H54 (cell line): ENCODE measurements at places on chromosomes 2 and 18.

DNA sequence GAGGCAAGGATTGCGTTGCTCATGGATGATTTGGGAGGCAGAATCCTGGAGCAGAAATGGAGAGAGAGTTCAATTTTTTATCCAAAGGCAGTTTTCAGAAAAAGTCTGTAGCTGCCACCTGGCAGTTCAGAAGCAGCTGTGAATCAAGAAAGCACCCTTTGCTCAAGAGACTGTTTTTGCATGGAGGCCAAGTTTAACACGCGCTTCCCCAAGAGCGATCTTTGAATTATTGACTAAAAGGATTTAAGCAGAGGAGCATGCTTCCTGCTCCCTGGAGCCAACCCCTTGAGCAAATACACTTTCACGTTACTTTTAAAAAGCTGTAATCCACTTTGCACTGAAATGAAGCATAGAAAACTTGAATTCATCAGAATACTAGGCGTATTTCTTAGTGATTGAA is 252.4 kb downstream of the RNF144A start:
- no peak for DNase-seq

DNA sequence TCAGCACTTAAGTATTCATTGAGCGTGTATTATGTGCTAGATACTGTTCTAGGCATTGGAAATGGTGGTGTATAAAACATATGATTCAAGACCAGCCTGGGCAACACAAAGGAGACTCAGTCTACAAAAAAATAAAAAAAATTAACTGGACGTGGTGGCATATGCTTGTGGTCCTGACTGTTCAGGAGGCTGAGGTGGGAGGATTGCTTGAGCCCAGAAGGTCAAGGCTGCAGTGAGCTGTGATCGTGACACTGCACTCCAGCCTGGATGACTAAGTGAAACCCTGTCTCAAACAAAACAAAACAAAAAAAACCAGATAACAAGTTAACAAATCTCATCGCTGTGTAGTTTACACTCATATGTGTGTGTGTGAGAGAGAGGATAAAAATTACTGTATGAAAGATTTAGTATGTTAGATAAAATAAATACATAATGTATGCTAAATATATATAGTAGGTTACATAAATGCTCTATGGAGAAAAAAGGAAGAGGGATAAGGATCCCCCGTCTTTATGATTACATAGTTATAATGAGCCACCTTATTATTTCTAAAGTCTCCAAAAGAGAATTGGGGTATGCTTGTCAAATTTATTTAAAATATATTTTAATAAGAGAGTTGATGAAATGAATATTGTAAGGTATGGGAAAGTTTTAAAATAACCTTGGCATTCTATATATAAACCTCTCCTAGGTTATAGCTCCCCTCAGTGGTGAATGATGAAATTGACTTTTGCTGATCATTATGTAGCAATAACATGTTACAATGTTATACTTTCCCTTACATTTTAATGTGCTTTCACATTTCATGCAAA is 69.2 kb downstream of the EHBP1 start:
- no peak for DNase-seq

DNA sequence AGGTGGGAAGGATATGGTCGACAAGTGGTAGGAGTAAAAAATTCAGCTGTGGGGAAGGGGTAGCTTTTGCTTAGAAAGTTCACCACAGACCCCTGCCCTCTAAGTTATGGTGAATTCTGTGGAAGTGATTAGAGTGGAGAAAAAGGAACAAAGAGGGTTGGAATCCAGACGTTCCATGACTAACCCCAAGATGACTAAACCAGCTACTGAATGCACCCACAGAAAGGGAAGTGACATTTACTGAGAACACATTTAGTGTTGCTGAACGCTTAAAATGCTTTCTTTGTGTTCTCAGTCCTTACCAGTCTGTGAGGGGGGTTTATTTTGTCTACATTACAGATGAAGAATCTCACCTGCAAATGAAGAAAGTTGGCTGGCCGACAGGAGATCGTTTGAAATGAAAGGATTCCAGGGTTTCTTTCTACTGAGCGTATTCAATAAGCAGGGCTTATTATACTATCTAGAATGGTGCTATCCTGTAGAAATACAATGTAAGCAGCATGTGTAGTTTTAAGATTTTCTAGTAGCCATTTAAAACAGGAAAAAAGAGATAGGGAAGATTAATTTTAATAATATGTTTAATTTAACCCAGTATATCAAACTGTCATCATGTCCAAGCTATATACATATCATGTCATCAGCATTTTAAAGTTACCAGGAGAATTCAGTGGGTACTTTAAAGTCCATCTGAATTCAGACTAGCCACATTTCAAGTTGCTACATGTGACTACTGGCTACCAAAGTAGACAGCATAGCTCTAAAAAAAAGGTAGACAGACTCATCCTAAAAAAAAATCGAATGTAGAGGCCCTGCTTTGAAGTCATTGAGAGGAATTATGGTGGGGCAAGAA is 60.1 kb downstream of the LIMS1 start:
- no peak for DNase-seq

DNA sequence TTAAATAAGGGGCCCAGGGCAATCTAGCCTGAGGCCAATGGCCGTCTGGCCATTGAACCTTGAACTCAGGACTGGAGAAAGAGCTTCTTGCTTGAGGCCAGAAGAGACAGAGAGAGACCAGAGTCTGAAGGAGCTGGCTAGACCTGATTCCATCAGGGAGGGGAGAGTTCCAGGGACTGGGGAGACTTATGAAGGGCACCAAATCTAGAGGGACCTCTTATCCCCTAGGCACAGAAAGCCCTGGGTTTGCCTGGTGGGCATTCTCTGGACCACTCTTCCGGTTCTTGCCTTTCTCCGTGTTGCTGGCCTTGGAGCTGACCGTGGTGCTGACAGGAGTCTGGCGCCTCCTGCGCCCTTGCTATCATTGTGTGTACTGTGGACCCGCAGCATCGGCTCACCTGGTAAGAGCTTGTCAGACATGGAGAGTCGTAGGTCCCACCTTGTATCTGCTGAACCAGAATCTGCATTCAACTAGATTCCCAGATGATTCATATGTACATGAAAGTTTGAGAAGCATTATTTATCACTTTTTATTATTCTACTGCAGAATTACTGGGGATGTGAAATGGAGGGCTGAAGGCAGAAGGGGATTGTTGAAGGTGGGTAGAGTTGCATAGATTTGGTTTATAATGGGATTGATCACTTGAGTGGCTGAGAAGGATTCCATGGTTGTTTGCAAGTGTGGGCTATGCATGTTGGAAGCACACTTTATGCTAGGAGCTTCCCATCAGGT is 4.3 kb upstream of the TRPM8 start:
- DNase-seq = peak; percentile 32

DNA sequence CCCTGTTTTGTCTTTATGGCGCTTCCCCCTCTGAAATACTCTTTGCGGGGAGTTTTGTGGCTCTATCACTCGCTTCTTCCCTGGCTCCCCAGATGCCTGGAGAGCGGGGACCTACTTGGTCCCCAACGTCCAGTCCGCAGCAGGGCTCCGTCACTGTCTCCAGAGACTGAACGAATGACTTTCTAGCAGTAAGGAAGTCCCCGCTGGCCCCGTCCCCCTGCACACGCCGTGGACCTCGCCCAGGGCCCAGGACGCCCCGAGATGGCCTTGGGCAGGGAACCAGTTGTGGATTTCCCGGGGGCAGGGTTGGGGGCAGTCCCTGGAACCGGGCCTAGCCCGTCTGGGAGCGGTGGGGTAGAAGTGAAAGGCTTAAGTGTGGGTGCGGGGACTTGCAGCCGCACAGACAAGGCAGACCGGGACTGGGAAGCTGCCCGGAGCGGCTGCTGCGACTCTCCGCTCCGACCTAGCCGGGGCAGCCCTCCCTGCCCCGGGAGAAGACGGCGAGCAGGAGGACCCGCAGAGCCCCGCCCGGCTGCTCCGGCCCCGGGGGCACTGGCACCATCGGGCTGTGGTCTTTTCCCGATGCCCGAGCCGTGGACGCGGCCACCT is 821 bp upstream of the EPHA4 start:
- peak; percentile 24 for DNase-seq

DNA sequence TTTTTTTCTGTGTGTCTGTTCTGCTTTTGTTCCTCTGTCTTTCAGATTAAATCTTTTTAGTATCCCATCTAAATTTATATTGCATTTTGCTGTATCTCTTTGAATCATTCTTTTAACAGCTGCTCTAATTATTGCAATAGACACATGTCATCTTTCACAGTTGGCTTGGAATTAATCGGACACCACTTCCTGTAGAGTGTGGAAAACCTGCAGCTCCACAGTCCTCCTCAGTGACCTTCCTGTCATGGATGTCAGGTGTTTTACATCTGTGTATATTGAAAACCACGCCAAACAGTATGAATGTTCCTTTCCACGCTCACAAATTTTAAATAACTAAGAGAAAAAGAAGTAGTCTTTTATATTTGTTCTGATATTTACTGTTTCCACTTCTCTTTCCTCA is 135.3 kb downstream of the PXDN start:
- no peak for DNase-seq

DNA sequence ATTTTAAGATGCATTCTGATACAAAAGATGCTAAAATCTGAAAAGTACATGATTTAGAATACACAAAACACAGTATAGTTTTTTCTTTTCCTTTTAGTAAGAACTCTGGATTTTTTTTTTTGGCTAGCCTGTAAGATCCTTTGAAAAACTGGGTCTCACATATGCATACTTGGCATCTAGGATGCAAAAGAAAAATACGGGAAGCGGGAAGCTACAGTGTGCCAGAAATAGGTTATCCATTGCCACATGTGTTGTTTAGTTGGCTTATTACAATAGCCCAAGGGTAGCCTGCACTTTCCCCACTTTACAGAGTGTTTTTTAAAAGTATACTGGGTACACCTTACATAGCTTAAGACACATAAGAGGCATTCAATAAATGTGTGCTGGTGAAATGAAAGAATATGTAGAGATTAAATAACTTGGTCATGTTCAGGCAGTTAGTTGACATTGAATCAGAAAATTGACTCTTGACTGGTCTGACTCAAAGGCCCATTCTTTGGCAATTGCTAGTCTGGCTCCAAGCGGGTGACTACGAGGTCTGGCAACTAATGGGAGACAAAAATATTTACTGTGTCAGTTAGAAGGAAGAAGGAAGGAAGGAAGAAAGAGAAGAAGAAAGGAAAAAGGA is 286.8 kb upstream of the TRIB2 start:
- no peak for DNase-seq

DNA sequence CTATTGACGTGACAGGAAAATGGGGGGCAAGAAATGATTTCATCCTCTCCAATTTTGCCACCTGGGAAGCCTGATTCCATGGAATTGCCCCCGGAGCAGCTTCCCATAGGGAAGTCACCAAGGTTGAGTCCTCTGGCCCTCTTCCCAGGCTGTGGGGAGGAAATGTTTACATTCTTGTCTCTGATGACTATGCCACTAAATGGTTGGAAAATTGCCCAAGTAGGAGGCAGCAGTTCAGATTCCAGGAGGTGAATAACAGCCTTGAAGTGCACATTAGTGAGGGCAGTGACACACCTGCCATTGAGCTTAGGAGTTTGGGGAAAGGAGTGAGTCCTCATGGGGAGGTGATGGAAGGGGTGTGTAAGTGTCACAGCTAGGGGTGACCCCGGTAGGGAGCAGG is 449.2 kb upstream of the DCC start:
- DNase-seq = no peak

DNA sequence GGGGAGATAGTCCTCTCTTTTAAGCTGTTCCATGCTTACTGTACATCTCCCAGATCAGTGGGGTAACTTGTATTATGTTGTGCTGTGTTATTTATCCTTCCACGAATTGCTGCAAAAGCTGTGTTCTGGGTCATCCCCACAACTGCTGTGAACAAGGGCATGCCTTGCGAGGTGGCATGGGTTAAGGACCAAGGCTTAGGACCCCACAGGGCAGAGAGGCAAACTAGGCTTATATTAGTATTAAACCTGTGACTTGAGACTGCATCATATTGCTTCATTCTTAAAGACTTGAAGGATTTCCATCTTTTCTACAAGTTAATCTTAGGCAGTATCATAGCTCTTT is 19.9 kb downstream of the RND3 start:
- DNase-seq = no peak

DNA sequence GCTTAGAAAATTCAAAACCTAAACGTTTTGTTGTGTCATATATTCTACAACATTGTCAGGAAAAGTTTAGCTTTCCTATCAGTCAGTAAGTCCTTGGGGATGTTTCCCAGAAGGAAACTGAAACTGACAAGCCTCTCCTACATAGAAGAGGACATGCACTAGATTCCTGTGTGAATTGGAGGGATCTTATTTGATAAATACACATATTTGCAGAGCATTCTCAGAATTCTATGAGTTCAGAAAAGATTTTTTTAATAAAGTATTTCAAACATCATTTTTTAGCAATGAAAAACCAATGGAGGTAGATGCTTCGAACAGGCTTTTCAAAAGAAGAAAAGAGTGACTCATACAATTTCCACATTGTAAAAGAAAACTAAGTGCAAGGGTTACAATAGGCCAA is 1706.7 kb downstream of the SUCLG1 start:
- DNase-seq = no peak

- DNase-seq = no peak
These were observed 135.0 kb downstream of the SMAD2 start for GRCh38 chr18:47795434-47795814.

DNA sequence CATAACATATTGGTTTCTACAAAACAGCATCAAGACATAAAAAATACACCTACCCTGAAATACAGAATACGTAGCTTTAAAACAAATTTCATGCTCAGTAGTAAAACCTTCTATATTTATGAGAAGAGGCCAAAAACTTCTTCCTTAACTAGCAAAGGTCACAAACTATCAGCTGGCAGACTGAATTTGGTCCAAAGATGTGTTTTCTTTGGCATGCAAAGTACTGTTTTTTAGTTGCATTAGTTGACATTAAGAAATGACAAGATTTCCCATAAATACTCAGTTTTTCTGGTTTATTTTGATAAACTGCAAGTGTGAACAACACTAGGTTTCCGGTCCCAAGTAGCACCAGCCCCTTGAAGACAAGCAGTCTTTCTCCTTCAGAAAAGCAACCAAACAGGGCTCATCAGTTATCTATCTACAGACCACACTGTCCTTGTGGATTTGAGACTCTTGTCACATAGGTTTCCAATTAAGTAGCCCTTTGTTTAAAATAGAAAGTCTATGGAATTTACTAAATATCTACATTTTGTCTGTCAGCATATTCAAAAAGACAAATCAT is 35.6 kb downstream of the SLC25A12 start:
- no peak for DNase-seq

DNA sequence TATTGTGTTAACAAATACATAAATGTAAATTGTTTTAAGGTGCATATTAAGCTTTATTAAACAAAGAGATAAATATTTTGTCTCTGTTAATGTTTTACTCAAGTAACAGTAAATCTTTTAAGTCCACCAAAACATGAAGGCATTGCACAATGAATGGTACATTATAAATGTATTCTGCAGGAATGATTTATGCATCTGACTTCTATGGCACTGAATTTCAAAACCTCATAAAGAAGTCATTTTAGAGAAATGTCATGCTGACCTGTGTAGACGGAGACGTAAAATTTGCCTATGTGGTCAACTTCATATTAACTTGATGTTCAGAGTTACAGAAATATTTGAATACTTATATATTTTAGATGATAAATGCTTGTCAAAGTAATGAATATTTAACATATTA is 194.7 kb downstream of the BABAM2 start:
- no peak for DNase-seq

- DNase-seq = no peak
These were observed 58.7 kb downstream of the RBKS start for GRCh38 chr2:27831279-27832050.

- no peak for DNase-seq
These were observed 94.1 kb downstream of the UBE2E3 start for GRCh38 chr2:181074457-181074856.

- DNase-seq = no peak
These were observed 81.8 kb downstream of the FAM168B start for GRCh38 chr2:131011486-131011885.
